ENCODE measurements at places on chromosomes 1 and 21. TPM values are rescaled to one million over a fixed set of nuclear protein-coding genes. Genes with fewer than 3 reads are reported as not detected.

Gene DVL1
- 77.6 TPM for total RNA-seq

Gene DONSON
- total RNA-seq: 14.3 TPM

Gene PAX7
- 0.74 TPM for total RNA-seq

Gene RNPEP
- total RNA-seq: 87.8 TPM

Gene OR2G6
- not detected for total RNA-seq

Gene XCL1
- total RNA-seq: not detected

Gene TGFB2
- 14.8 TPM for total RNA-seq

Gene C1orf141
- total RNA-seq: not detected

Gene OTUD3
- 2.6 TPM for total RNA-seq

Gene SYTL1
- 0.39 TPM for total RNA-seq

Gene SDCCAG8
- 47.7 TPM for total RNA-seq

Gene LGR6
- total RNA-seq: 0.93 TPM

Gene JUN
- 33.5 TPM for total RNA-seq

Gene CITED4
- 101 TPM for total RNA-seq

Gene LRRIQ3
- total RNA-seq: 0.53 TPM

Gene CCDC181
- total RNA-seq: not detected

Gene OR2AK2
- not detected for total RNA-seq

Gene SAMSN1
- total RNA-seq: not detected

Gene LAMB3
- 16.9 TPM for total RNA-seq

Gene FCGR2B
- total RNA-seq: not detected

Gene FAM151A
- 0.32 TPM for total RNA-seq

Gene PDXK
- total RNA-seq: 319 TPM

Gene PGLYRP3
- not detected for total RNA-seq

Gene S100A2
- 20.2 TPM for total RNA-seq

Gene KRTAP10-1
- total RNA-seq: not detected

Gene HDAC1
- total RNA-seq: 57.3 TPM

Gene DCDC2B
- total RNA-seq: not detected

Gene BTBD8
- 0.58 TPM for total RNA-seq

Gene ANGPTL1
- not detected for total RNA-seq

Gene SLC26A9
- total RNA-seq: 0.14 TPM

Gene COL18A1
- total RNA-seq: 141 TPM

Gene RRAGC
- total RNA-seq: 32.1 TPM

Gene PDC
- total RNA-seq: not detected

Gene GPR61
- total RNA-seq: not detected

Gene FCN3
- total RNA-seq: not detected

Gene FCRL1
- not detected for total RNA-seq

Gene CFAP57
- 0.32 TPM for total RNA-seq

Gene GJA8
- not detected for total RNA-seq

Gene IGSF5
- not detected for total RNA-seq

Gene SLC9A1
- 15.4 TPM for total RNA-seq

Gene ALX3
- not detected for total RNA-seq

Gene ENAH
- 66.8 TPM for total RNA-seq

Gene STMN1
- total RNA-seq: 234 TPM

Gene PRPF38B
- total RNA-seq: 19.5 TPM

Gene GJB5
- total RNA-seq: 0.17 TPM

Gene PTPRC
- total RNA-seq: not detected

Gene TSPEAR
- not detected for total RNA-seq

Gene TMPRSS15
- not detected for total RNA-seq

Gene MPZ
- total RNA-seq: 0.43 TPM

Gene HSPB7
- total RNA-seq: not detected

Gene FGR
- not detected for total RNA-seq

Gene COL8A2
- total RNA-seq: 0.08 TPM

Gene CRP
- total RNA-seq: not detected
